ENCODE measurements at places on chromosomes 1 and 21. TPM values are rescaled to one million over a fixed set of nuclear protein-coding genes. Genes with fewer than 3 reads are reported as not detected.

GRCh38 chr1:157030728-157031127, 14.8 kb downstream of the ARHGEF11 start:
- no peak overlapping the region for H3K4me3 ChIP-seq
- no peak for DNase-seq
- H3K27me3 ChIP-seq = peaks cover 4% of the 10 kb centered on the region
- no peak overlapping the region for H3K27ac ChIP-seq

The RHD gene
- 0.38 TPM for total RNA-seq

The CYP4Z1 gene
- not detected for total RNA-seq

The AMY1A gene
- not detected for total RNA-seq

- H3K4me3 ChIP-seq = no peak overlapping the region
- no peak overlapping the region for H3K27ac ChIP-seq
- H3K4me1 ChIP-seq = no peaks in the 10 kb centered on the region
- no peaks in the 10 kb centered on the region for H3K36me3 ChIP-seq
- H3K27me3 ChIP-seq = no peaks in the 10 kb centered on the region
Measured at GRCh38 chr1:187121661-187122060, 292.9 kb downstream of the PLA2G4A start.

DNA sequence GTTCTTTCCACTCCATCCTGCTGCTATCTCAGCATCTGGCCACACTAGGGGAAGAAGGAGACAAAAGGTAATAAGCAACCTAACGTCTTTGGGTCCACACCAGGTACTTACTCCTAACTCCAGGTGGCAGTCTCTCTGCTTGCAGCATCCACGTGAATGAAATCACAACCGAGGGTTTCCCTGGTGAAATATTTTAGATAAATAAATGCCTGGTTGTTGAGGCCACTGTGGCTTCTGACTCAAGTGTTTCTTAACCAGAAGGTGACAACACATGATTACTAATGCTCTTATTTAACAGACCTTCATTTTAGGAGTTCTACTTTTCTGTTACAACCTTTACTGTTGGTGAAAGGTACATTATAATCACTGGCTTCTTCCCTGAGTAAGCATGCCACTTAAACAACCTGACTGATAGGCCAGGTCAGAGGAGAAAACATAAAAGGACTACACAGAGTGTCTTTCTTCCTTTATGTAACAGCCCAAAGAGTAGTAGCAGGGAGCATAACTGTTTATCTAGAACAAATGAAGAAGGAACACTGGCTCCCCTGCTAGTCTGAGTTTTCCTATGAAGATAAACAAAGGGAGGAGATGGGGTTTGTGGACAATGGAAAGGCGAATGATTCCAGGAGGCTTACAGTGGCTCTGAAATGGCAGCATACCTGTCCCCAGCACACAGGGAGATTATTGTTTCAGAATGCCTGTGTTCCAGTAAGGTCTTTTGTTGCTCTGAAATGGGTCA, 59.9 kb downstream of the SYT6 start:
- no peak overlapping the region for H3K4me3 ChIP-seq

The KRTAP11-1 gene
- total RNA-seq = not detected

- no peak overlapping the region for H3K27ac ChIP-seq
- no peak for DNase-seq
- H3K4me3 ChIP-seq = no peak overlapping the region
- peaks cover 38% of the 10 kb centered on the region for H3K36me3 ChIP-seq
- no peaks in the 10 kb centered on the region for H3K4me1 ChIP-seq
Measured at GRCh38 chr1:91750398-91750996, 135.5 kb downstream of the TGFBR3 start.

DNA sequence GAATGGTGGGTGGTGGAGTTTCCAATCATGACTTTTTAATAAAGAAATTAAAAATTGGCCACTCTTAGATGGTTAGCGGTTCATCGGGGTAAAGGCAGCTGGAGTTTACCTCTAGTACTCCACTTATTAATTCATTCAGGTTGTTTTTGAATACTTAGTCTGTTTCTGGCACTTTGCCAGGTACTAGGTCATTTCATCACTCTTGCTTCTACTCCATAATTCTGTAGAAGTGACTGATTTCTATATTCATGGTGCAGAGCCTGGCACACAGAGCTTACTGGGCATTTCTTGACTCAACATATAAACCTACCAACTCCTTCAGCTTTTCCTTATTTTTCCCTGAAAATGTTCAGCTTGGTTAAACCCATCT, 31.5 kb downstream of the FOXD2 start:
- no peaks in the 10 kb centered on the region for H3K36me3 ChIP-seq
- H3K27ac ChIP-seq = no peak overlapping the region
- no peak for DNase-seq
- no peaks in the 10 kb centered on the region for H3K27me3 ChIP-seq
- no peak overlapping the region for H3K4me3 ChIP-seq
- no peaks in the 10 kb centered on the region for H3K4me1 ChIP-seq

DNA sequence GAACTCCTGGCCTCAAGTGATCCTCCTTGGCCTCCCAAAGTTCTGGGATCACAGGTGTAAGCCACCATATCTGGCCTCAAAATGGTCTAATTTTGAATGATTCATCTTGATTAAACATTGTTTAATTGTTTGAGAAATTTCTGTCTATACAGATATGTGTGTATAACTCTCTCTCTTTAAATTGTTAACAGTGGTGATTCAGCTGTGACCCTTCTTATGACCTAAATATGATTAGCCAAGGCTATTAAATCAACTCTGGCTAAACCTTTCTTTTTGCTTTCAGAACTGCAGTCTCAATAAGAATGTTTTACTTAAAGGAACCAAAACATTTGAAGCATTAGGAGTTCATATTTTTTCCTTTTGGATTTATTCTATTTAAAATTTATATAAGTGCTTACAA, 19.2 kb upstream of the B3GALT5 start:
- peaks cover 2% of the 10 kb centered on the region for H3K27me3 ChIP-seq
- H3K36me3 ChIP-seq = no peaks in the 10 kb centered on the region
- DNase-seq = no peak
- H3K27ac ChIP-seq = no peak overlapping the region

- no peak overlapping the region for H3K4me3 ChIP-seq
- peaks cover 3% of the 10 kb centered on the region for H3K36me3 ChIP-seq
- peaks cover 38% of the 10 kb centered on the region for H3K4me1 ChIP-seq
- DNase-seq = no peak
- H3K27me3 ChIP-seq = peaks cover 5% of the 10 kb centered on the region
- H3K27ac ChIP-seq = no peak overlapping the region
Measured at GRCh38 chr1:246063013-246063616, 444.0 kb downstream of the SMYD3 start.

The COP1 gene
- total RNA-seq = 64.9 TPM

DNA sequence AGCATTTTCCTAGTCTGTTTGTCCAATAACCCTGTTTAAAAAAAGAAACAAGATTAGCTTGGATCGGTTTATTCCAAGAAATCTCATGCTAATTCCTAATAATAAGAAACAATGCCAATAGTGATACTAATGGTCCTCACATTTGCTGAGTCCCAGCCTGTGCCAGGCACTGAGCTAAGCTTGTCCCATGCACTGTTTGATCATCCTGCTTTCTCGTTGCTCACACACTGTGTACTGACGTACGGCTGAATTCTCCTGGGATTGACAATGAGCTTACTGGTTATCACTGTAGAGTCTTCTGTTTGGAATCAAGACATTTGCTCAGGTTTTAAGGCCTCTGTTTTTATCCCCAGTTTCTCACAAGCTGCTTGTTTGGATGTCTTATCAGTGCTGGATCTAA, 71.1 kb downstream of the CACNA1E start:
- no peaks in the 10 kb centered on the region for H3K4me1 ChIP-seq
- peaks cover 8% of the 10 kb centered on the region for H3K27me3 ChIP-seq
- DNase-seq = no peak
- H3K27ac ChIP-seq = no peak overlapping the region
- no peak overlapping the region for H3K4me3 ChIP-seq
- no peaks in the 10 kb centered on the region for H3K36me3 ChIP-seq

- no peaks in the 10 kb centered on the region for H3K27me3 ChIP-seq
- no peak overlapping the region for H3K4me3 ChIP-seq
- H3K36me3 ChIP-seq = no peaks in the 10 kb centered on the region
- H3K27ac ChIP-seq = no peak overlapping the region
Measured at GRCh38 chr1:67208217-67208616, 42.0 kb downstream of the IL23R start.

DNA sequence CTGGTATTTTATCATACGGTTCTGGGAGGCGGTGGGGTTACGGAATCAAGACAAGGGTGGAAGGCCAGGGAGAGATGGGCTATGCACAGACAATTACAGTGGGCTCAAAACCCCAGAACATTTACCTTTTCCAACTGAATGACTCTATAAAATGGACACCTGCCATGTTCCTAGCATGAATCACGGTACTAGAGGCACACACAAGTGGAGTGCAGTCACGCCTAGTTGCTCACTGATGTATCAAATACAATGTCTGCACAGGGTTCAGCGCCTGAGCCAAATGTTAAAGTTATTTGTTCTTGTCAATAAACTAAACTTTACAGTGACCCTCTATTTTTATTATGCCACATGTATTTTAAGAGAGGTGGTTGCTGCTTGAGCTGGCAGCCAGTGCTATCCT, 121.4 kb downstream of the ATG4C start:
- H3K36me3 ChIP-seq = no peaks in the 10 kb centered on the region
- no peak for DNase-seq
- H3K27ac ChIP-seq = no peak overlapping the region
- no peaks in the 10 kb centered on the region for H3K4me1 ChIP-seq

- no peaks in the 10 kb centered on the region for H3K36me3 ChIP-seq
- no peak overlapping the region for H3K4me3 ChIP-seq
- no peaks in the 10 kb centered on the region for H3K27me3 ChIP-seq
- no peak for DNase-seq
- H3K27ac ChIP-seq = no peak overlapping the region
Measured at GRCh38 chr21:35207322-35207721, 158.2 kb upstream of the RUNX1 start.

Data from endothelial cell (in vitro differentiated cells).